Mesothelial cell of epicardium (in vitro differentiated cells): ENCODE measurements at places on chromosomes 3 and 15. TPM values are rescaled to one million over a fixed set of nuclear protein-coding genes. Genes with fewer than 3 reads are reported as not detected.

DNA sequence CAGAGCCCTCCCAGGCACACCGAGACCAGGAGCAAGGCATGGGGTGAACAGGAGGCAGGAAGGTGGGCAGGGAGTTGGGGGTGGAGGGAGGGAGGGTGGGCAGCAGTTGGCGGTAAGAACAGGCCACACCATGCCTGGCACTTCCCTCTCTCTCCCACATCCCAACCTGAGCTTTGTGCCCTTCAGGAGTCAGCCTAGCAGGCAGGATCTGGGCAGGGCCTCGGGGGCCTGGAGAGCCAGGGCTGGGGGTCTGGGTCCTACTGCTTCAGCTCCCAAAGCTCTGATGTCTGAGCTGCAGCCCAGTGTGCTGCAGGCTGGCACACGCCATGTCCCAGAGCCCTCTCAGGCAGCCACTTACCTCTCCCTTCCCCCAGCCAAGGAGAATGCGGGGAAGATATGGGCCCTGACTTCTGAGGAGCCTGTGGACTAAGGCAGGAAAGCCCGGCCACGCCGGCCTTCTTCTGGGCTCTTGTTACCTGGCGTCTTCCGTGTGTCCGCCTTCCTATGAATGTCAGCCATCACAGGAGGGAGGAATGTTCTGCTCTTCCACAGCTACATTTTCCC is 2.9 kb upstream of the MYL3 start:
- peaks cover 14% of the 10 kb centered on the region for H3K4me1 ChIP-seq
- no peak for DNase-seq
- no peaks in the 10 kb centered on the region for H3K36me3 ChIP-seq
- H3K4me3 ChIP-seq: no peak overlapping the region
- H3K27ac ChIP-seq: no peak overlapping the region
- H3K27me3 ChIP-seq: no peaks in the 10 kb centered on the region

GRCh38 chr15:48325400-48325799 is 5.8 kb upstream of the DUT start:
- no peaks in the 10 kb centered on the region for H3K27me3 ChIP-seq
- DNase-seq: no peak
- no peaks in the 10 kb centered on the region for H3K36me3 ChIP-seq

GRCh38 chr15:40092256-40092978 is 16.3 kb downstream of the BMF start:
- H3K36me3 ChIP-seq: peaks cover 25% of the 10 kb centered on the region
- peaks cover 92% of the 10 kb centered on the region for H3K4me1 ChIP-seq
- H3K27me3 ChIP-seq: no peaks in the 10 kb centered on the region
- DNase-seq: no peak
- H3K4me3 ChIP-seq: peak overlapping the region; percentile 6

DNA sequence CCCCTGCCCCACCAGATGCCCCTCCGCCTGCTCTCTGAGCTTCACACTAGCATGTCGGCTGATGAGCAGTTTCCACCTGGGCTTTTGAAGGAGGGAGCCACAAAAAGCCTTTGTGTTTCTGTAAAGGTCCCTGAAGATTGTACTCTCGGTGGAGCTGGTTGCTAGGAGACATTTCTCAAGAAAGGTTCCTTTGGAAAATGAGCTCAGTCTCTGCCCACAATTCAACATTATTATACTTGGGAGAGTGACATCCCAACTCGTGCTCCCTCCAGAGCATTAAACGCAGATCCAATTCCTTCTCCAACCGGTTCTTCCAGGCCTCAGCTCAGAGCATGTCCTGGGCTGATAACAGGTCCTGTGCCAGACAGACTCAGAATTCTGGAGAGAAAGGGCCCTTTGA is 26.8 kb upstream of the FAM107A start:
- H3K36me3 ChIP-seq: no peaks in the 10 kb centered on the region
- H3K27ac ChIP-seq: no peak overlapping the region
- DNase-seq: no peak
- no peaks in the 10 kb centered on the region for H3K4me1 ChIP-seq
- peaks cover 54% of the 10 kb centered on the region for H3K27me3 ChIP-seq
- no peak overlapping the region for H3K4me3 ChIP-seq

DNA sequence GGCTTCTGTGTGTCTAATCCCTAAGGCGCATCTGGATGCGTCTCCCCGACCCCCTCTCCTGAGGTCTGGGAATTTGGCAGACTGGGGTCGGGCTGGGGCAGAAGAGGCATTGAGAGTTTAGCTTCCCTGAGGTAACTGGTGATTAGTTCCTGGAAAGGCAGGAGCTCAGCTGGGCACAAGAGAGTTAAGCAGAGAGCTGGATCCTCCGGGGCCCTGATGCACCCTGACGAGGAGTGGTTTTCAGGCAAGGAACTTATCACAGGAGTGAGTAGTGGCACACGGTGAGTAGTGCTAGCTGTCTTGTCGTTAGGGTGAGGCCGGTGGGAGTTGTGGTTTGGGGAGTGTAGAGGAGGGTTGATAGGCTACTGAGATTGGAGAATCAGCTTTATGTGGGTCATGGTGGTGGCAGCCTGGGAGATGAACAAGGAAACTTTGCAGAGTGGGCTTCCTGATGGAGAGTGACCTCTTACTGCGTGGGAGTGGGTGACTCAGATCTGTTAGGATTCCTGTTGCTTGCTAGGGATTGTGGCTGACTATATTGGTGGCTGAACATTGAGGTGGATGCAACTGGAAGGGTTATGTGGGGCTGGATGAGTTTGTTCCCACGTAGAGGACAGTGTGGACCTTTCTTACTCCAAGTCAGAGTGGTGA is 897 bp downstream of the RAD54L2 start:
- H3K4me1 ChIP-seq: peaks cover 18% of the 10 kb centered on the region
- H3K27me3 ChIP-seq: no peaks in the 10 kb centered on the region
- peaks cover 5% of the 10 kb centered on the region for H3K36me3 ChIP-seq
- DNase-seq: no peak

GRCh38 chr3:184574515-184575417 is 13.2 kb downstream of the EPHB3 start:
- no peaks in the 10 kb centered on the region for H3K27me3 ChIP-seq
- H3K4me3 ChIP-seq: peak overlapping the region; percentile 36
- H3K36me3 ChIP-seq: peaks cover 44% of the 10 kb centered on the region
- H3K4me1 ChIP-seq: peaks cover 68% of the 10 kb centered on the region

- H3K27ac ChIP-seq: no peak overlapping the region
- peak; percentile 31 for DNase-seq
- no peaks in the 10 kb centered on the region for H3K27me3 ChIP-seq
- H3K4me3 ChIP-seq: no peak overlapping the region
Measured at GRCh38 chr15:65856821-65857455, 12.4 kb upstream of the RAB11A start.

GRCh38 chr3:172511783-172512762 is 11.2 kb downstream of the TNFSF10 start:
- DNase-seq: no peak
- peaks cover 4% of the 10 kb centered on the region for H3K27me3 ChIP-seq
- H3K27ac ChIP-seq: no peak overlapping the region
- no peak overlapping the region for H3K4me3 ChIP-seq
- H3K36me3 ChIP-seq: no peaks in the 10 kb centered on the region
- no peaks in the 10 kb centered on the region for H3K4me1 ChIP-seq

DNA sequence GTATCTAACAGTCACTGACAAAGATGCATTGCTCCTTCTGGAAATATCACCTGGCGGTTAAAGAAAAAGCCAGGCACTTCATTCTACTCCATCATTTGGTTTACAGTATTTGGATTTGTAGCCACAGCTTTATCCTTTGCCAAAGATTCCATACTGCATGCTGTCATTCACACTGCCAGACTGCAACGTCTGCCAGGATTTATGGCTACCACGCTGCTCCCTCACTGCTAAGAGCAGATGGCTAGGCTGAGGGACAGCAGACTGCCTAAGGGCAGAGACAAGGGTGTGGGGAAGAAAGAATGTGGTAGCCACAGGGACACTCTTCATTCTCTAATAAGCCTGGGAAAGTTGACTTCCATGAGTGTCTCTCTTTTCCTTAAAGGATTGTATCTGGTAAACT is 1047.0 kb downstream of the TUSC7 start:
- H3K27ac ChIP-seq: no peak overlapping the region
- no peaks in the 10 kb centered on the region for H3K36me3 ChIP-seq
- H3K27me3 ChIP-seq: no peaks in the 10 kb centered on the region
- H3K4me3 ChIP-seq: no peak overlapping the region
- no peak for DNase-seq
- H3K4me1 ChIP-seq: peaks cover 22% of the 10 kb centered on the region

DNA sequence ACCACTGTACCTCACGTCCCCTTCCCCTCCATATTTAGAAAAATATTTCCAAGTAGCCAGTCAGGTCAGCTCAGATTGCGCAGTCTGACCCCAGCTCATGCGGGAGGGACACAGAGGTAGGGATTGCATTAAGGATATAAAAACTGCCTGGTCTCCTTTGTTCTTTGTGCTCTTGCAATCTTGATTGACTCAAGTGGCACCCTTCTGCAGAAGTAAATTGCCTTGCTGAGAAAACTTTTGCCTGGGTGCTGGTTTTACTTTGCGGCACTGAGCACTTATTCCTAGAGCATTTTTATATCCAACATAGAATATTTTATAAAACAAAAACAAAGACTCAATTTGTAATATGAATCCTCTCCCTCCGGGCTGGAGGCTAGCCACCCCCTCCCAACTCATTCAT is 54.8 kb downstream of the BTD start:
- H3K27me3 ChIP-seq: no peaks in the 10 kb centered on the region
- H3K27ac ChIP-seq: no peak overlapping the region
- H3K4me3 ChIP-seq: no peak overlapping the region

DNA sequence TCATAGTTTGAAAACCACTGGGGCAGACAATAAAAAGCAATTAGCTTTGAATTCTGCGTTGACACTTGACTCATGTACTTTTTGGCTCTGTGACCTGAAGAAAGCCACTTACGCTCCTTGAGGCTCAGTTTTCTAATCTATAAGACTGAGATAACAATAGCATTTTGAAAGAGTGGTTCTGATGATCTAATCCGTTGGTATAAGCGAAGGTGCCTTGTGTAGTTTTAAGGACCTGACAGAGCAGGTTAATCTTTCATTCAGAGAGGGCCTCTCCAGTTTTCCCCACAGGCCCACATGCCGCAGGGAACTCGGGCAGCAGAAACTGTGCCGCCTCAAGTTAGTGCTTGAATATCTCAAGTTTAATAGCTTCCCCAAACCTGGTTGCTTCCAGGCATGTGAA is 306.0 kb upstream of the GBE1 start:
- no peak for DNase-seq
- H3K4me1 ChIP-seq: no peaks in the 10 kb centered on the region
- H3K36me3 ChIP-seq: no peaks in the 10 kb centered on the region
- H3K27ac ChIP-seq: no peak overlapping the region
- H3K27me3 ChIP-seq: no peaks in the 10 kb centered on the region

GRCh38 chr15:40032125-40032839 is 6.7 kb downstream of the SRP14 start:
- no peaks in the 10 kb centered on the region for H3K27me3 ChIP-seq
- no peak overlapping the region for H3K27ac ChIP-seq
- H3K4me1 ChIP-seq: peaks cover 5% of the 10 kb centered on the region
- no peak overlapping the region for H3K4me3 ChIP-seq
- peaks cover 34% of the 10 kb centered on the region for H3K36me3 ChIP-seq

GRCh38 chr3:82802501-82802900 is 1041.1 kb upstream of the GBE1 start:
- no peaks in the 10 kb centered on the region for H3K27me3 ChIP-seq
- no peak overlapping the region for H3K27ac ChIP-seq
- H3K36me3 ChIP-seq: no peaks in the 10 kb centered on the region
- no peak for DNase-seq

GRCh38 chr3:130692455-130692854 is 54.2 kb downstream of the PIK3R4 start:
- H3K4me3 ChIP-seq: no peak overlapping the region
- peaks cover 21% of the 10 kb centered on the region for H3K36me3 ChIP-seq
- H3K27me3 ChIP-seq: no peaks in the 10 kb centered on the region
- H3K4me1 ChIP-seq: no peaks in the 10 kb centered on the region

DNA sequence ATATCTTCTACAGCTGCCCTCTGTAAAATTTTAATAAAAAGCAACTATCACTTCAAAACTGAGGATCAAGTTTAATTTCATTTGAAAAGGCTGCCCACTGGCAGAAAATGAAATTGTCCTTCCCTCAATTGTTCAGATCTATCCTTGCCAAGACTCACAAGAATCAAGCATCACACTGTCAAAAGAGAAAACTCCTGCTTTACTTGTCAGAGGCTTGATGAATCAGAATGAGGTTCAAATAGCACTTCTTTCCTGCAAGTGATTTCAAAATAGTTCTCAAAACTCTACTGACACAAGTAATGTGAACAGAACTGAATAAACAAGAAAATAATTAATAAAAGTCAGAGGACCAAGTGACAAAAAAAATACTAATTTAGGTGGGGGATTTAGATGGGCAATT is 70.6 kb downstream of the GOLIM4 start:
- H3K27ac ChIP-seq: no peak overlapping the region
- no peaks in the 10 kb centered on the region for H3K27me3 ChIP-seq
- no peak overlapping the region for H3K4me3 ChIP-seq
- DNase-seq: no peak
- H3K36me3 ChIP-seq: peaks cover 69% of the 10 kb centered on the region
- H3K4me1 ChIP-seq: peaks cover 17% of the 10 kb centered on the region

GRCh38 chr3:188706599-188706998 is 465.2 kb upstream of the TPRG1 start:
- H3K4me1 ChIP-seq: peaks cover 3% of the 10 kb centered on the region
- no peak for DNase-seq
- peaks cover 13% of the 10 kb centered on the region for H3K36me3 ChIP-seq
- no peak overlapping the region for H3K4me3 ChIP-seq
- H3K27me3 ChIP-seq: no peaks in the 10 kb centered on the region

- H3K4me3 ChIP-seq: no peak overlapping the region
- H3K36me3 ChIP-seq: no peaks in the 10 kb centered on the region
- H3K27me3 ChIP-seq: peaks cover 5% of the 10 kb centered on the region
- no peak overlapping the region for H3K27ac ChIP-seq
Measured at GRCh38 chr3:67113802-67114407, 115.8 kb downstream of the KBTBD8 start.

DNA sequence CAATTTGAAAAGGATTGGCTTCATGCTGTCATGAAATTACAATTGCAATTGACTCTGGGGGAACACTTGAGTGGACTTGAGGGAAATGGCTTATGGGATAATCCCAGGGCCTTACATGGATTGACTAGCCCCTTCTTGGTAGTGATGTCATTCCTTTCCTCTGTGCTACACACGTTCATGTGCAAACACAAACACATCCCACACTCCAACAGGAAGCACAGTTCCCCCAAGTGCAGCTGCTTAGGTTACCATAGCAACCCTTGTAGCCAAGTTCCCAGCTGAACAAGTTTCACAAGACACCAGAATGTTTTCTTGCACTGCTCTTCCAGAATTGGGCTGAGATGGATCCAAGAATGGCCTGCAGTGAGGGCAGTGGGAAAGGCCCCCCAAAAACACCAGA is 217.0 kb downstream of the ZNF621 start:
- no peak overlapping the region for H3K27ac ChIP-seq
- no peak overlapping the region for H3K4me3 ChIP-seq
- no peak for DNase-seq
- H3K36me3 ChIP-seq: no peaks in the 10 kb centered on the region

The SEMA6D gene
- 52.0 to 58.3 TPM (median 54.3 TPM) in 3 replicates for total RNA-seq

The ITPKA gene
- 0.55 to 0.80 TPM (median 0.79 TPM) in 3 replicates for total RNA-seq

The ARPIN gene
- 26.4 to 29.2 TPM (median 26.4 TPM) in 3 replicates for total RNA-seq

The ACTC1 gene
- total RNA-seq: 4.8 to 5.5 TPM (median 5.4 TPM) in 3 replicates

The CCR8 gene
- total RNA-seq: not detected in 3 replicates

The ZBTB47 gene
- 22.4 to 23.6 TPM (median 23.0 TPM) in 3 replicates for total RNA-seq
